ENCODE measurements at places on chromosomes 6 and 20. TPM values are rescaled to one million over a fixed set of nuclear protein-coding genes. Genes with fewer than 3 reads are reported as not detected.
A peak's percentile ranks its signal among the peaks of the same experiment; 100 is the strongest.

- DNase-seq, result peak; percentile 97
These were observed at the start of gene IBTK for GRCh38 chr6:82247505-82248272. TSS of gene IBTK (minus strand) at chr6:82247744. CDS start at chr6:82240486, 7,258 bp downstream.

The TP53TG5 gene
- 6.4 TPM for total RNA-seq

The TAF4 gene
- total RNA-seq, result 107 TPM

The NOTCH4 gene
- total RNA-seq, result 15.2 TPM

DNA sequence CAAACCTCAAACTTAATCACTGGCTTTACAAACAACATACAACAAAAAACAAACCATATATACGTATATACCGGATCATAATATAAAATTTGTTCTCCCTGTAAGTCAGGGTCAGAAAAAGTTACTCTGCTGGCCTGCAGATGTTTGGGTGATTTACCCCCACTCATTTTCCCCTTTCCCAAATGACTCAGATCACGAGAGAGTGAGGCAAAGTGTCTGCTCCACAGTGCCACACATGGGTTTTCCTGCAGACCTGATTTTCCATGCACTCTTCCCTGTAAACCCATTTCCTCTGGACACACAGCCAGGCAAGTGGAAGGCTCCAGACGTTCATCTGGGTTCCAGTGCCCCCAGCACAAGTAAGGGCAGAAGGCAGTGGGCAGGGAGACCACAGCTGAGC lies 23.5 kb downstream of the GFOD1 start:
- DNase-seq, result no peak

DNA sequence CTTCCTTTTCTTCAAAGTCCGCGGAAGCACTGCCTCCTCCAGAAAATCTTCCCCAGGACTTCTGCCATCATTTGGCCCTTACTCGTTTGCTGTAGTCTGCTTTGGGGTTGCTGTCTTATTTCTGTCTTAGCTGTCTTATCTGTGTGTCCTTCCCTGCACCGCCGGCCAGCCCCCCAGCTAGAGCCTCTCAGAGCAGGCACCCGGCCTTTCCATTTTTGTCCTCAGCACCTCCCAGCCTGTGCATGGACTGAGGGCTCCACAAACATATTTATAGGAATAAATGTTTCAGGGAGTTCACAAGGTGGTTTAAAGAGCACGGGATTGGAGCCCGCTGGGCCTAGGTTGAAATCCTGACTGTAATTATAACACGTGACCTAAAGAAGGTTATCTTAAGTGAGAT lies 8.1 kb downstream of the GLP1R start:
- DNase-seq, result no peak

DNA sequence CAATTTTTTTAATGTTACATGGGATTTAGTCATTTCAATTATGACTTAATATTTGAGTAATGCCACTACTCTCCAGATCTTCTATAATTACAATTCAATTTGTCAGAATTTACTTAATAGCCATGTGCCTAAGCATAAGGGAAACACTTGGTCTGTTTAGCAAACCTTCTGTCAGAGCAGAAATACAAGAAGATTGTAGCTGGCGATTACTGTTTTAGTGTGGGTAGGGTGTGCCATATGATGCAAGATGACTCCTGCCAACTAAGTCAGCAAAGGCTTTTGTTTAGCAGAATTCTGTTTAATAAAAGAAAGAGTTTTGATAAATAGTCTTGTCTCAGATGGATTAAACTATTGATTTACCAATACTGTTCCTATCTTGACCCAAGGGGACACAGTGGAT lies 455.4 kb downstream of the RNF144B start:
- DNase-seq, result no peak

The CEP250 gene
- total RNA-seq, result 41.2 TPM

GRCh38 chr20:47198996-47199552 lies 157.4 kb downstream of the ZMYND8 start:
- DNase-seq, result no peak

The NKAIN4 gene
- 4.7 TPM for total RNA-seq

DNA sequence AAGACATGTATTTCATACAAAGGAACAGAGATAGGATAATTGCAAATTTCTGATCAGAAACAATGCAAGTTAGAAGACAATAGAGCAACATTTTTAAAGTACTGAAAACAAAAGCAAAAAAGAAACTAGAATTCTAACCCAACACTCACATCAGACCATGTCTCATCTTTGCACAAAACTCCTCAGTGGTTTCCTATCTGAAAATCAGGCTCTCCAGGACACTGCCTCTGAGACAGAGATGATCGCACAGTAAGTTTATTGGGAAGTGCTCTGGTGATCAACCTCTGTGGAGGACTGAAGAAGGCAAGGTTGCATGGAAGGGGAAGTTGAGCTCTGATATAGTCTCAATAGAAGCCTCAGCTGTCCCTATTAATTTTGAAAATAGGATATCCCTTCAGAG lies 2.3 kb upstream of the TTBK1 start:
- no peak for DNase-seq

- peak; percentile 48 for DNase-seq
These were observed 203.6 kb upstream of the GMDS start for GRCh38 chr6:2448826-2449571.

The DCDC2 gene
- total RNA-seq, result 3.0 TPM

The LPA gene
- total RNA-seq, result 7.2 TPM

DNA sequence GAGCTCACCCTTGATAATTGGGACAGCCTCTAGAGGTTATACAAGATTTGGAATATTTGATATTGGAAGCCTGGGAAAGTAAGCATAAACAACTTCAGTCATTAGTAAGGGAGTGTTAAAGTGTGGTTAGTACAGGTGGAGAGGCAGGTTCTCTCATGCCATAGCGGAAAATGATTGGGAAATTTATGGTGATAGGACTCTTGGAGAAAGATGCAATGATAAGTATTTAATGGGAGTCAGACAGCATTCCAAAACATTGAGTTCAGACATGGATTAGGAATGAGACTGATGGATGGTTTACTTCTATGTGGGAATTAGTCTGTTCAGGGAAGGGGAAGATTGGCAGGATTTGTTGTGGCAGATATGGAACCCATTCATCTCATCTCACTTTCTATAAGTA lies 152.7 kb downstream of the MCHR2 start:
- no peak for DNase-seq

DNA sequence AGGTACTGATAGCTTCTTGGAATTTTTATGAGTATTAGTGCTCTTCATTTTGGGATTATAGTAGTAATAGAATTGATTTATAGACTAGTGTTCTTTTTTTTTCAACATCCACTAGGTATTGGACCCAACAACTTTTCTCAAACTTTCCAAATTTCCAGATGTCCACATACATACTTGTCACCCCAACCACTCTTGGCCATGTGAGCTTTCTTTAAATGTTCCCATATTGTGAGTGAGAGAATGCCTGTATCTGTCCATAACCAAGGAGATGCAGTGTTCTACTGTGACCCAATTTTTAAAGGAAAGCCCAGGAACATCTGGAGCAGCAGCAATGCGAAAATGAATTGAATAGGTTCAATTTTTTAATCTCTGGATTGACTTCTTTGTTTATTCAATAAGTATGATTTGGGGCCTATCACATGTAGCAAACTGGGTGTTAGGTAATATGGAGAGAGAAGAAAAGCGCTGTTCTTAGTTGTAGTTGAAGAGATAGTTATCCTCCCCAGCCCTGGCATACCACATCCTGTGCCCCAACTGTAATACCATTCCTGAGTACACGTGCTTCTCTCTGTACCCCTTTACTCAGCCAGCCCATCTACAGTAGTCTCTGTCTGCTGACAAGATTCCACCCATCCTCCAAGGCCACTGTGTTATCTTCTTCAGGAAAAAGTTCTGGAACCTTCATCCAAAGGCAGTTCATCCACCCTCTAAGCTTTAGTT lies 116.8 kb upstream of the SUPT3H start:
- no peak for DNase-seq

The CASS4 gene
- total RNA-seq, result 1.8 TPM

GRCh38 chr6:152170313-152170701 lies 362.8 kb downstream of the ESR1 start:
- no peak for DNase-seq

The CALHM5 gene
- 2.0 TPM for total RNA-seq

DNA sequence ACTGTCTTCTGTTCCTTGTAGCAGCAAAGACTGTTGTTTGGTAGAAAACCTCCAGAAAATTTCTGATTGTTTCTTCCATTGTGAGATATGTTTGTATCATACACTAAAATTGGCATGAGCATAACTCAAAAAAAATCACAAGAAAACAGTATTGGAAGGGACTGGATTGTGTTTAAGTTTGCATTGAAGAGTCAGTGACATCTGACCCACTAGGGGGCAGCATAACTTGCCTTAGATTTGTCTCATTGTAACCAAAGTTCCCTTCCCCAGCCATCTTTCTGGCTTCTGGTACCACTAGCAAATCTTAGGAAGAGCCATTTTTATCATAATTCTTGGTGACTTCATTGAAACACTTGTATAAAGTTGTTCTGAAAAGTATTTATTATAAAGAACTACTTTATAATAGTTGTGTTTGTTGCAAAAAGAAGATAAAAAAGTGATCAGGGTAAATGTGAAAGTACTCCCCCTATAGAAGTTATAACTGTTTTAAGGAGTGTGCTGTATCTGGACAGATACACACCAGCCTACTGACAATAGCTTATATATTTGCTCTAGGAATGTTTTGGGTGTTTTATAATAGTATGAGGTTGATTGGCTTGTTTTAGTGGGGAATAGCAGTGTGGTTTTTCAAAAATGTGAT lies 7.7 kb downstream of the CSTF1 start:
- peak; percentile 85 for DNase-seq

The TRPC4AP gene
- total RNA-seq, result 76.6 TPM

DNA sequence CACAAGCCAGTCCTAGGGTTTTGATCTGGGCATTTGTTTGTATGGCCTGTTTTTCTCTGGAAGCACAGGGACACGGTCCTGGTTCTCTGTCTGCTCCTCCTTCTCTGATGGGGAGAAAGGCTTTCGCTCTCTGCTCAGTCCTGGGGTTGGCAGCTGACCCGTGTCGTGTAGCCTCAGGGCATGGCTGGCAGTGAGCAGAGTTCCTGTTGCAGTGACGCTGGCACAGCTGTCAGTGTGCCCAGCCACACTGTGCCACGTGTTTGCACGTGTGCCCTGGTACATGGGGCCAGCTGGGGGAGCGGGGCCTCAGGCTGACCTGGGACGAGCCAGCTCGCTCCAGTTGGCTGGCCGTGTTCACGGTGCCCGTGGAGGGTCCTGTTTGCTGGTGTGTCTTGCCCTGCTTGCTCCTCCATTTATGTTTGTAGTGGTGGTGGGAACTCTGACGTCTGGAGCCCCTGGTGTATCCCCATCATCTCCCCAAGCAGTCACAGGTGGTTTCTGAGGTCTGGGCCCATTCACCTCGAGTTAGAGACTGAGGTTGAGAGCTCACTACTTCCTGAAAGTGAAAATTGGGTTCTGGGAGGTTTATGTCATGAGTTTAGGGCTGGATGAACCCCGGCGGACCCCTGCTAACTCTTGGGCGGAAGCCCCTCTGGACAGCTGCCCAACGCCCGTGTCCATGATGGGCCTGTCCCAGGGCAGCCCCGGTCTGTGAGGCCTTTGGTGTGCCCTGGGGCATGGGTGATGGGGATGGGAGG lies 10.2 kb upstream of the DNAJC5 start:
- no peak for DNase-seq

- DNase-seq, result peak; percentile 72
These were observed 871.5 kb downstream of the QKI start for GRCh38 chr6:164286011-164286410.

DNA sequence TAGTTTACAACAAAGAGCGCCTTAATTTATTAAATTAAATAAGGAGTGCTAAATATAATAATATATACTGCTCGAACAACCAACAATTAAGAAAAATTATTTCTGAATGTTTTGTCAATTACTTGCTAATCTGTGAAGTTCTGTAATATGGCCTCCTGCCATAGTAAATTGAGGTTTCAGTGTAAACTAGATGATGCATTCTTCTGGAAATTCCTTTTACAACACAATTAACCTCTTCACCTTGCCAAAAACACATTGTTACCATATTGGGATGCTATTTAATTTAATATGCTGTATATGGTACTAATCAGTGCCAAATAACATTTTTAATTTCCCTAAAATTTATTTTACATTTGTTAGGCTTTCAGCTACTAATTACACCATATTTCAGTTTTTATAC lies 808.4 kb upstream of the CITED2 start:
- DNase-seq, result no peak

GRCh38 chr6:24949020-24949569 lies 13.3 kb upstream of the RIPOR2 start:
- DNase-seq, result no peak

GRCh38 chr6:148828047-148828446 lies 81.2 kb downstream of the UST start:
- no peak for DNase-seq

- DNase-seq, result no peak
These were observed 273.9 kb downstream of the RFPL4B start for GRCh38 chr6:112620812-112621569.

- no peak for DNase-seq
These were observed 648.5 kb downstream of the HTR1B start for GRCh38 chr6:76814496-76815458.

DNA sequence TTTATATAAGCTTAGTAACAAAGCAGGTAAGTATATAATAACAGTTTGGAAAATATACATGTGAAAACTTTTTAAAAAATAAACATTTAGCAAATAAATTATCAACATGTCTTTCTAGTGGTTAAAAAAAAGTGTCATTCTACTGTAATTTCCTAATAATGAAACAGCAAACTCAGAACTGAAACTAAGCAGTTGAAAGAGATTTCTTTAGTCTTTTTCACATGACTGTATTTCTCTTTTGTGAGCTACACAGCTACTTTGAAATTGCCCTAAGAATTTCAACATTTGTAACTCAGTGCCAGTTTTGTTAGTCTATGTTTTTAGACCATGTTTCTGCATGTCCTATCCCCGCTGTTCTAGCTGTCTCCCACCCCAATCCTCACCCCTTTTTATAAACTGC lies 28.4 kb upstream of the SDHAF4 start:
- no peak for DNase-seq

The TRIM10 gene
- not detected for total RNA-seq

DNA sequence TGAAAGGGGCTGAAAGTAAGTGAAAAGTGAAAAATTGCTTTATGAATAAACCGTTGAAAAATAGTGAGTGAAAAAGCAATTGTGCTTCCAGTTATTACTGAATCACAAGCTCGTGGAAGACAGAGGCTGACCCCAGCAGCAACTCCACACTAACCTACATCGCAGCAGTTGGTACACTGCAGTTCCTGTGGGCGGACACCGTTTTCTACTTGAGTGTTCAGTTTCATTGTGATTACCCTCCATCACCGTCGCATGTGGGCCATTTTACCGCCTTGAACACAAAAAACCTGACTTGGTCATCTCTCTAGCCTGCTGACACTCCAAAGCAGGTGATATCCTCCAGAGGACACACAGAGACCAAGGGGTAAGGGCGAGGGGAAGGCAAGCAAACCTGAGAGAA lies 28.4 kb downstream of the PRDM1 start:
- no peak for DNase-seq

- no peak for DNase-seq
These were observed 174.7 kb downstream of the OTOR start for GRCh38 chr20:16922834-16923233.

DNA sequence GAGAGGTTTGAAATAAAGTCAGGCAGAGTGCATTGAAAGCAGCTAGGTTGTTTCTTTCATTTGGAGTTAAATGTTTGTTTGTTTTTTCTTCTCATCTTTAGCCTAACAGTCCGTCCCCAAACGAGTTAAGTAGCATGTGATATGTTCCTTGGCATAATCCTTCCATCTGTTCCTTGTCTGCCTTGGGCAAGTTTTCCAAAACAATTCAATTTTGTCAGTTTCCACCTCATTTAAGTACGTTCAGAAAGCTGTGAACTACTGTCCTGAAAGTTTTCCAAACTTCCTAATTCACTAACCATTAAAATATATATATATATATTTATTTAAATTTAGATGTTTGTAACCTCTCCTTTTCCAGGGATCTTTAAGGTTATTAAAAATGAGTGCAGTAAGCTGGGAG lies 61.8 kb upstream of the HDAC2 start:
- no peak for DNase-seq

The CRISP3 gene
- 0.12 TPM for total RNA-seq

The SLC17A3 gene
- total RNA-seq, result not detected

All from testis (tissue), 5 donors.